GM23248 (cell line): ENCODE measurements at places on chromosomes 7 and 10. TPM values are rescaled to one million over a fixed set of nuclear protein-coding genes. Genes with fewer than 3 reads are reported as not detected.

ADIRF gene
- 175 and 184 TPM in 2 replicates for polyA plus RNA-seq

VAX1 gene
- polyA plus RNA-seq = not detected in 2 replicates

BTBD16 gene
- polyA plus RNA-seq = not detected in 2 replicates

TFR2 gene
- polyA plus RNA-seq = 0.28 and 0.79 TPM in 2 replicates

LIPJ gene
- 0.18 TPM in 1 of 2 replicates, not detected in the other for polyA plus RNA-seq

CC2D2B gene
- polyA plus RNA-seq = 0.38 and 0.39 TPM in 2 replicates

AKR1C4 gene
- polyA plus RNA-seq = not detected in 2 replicates

TAS2R41 gene
- not detected in 2 replicates for polyA plus RNA-seq

EIF5AL1 gene
- polyA plus RNA-seq = 5.9 and 6.1 TPM in 2 replicates

PRSS2 gene
- not detected in 2 replicates for polyA plus RNA-seq

PPP1R9A gene
- polyA plus RNA-seq = 0.03 TPM in 1 of 2 replicates, not detected in the other

PDGFA gene
- polyA plus RNA-seq = 4.7 and 5.1 TPM in 2 replicates

CCDC172 gene
- polyA plus RNA-seq = not detected in 2 replicates

PTPRZ1 gene
- not detected in 2 replicates for polyA plus RNA-seq

SAP25 gene
- 0.42 TPM in 1 of 2 replicates, not detected in the other for polyA plus RNA-seq

ITGB8 gene
- polyA plus RNA-seq = 3.3 and 3.4 TPM in 2 replicates

VSIR gene
- polyA plus RNA-seq = 152 and 153 TPM in 2 replicates

NPTX2 gene
- 0.30 and 0.41 TPM in 2 replicates for polyA plus RNA-seq

VCL gene
- polyA plus RNA-seq = 177 and 180 TPM in 2 replicates
